ENCODE measurements at places on chromosomes 16 and 17. TPM values are rescaled to one million over a fixed set of nuclear protein-coding genes. Genes with fewer than 3 reads are reported as not detected.

GGA3 gene
- 14.9 TPM for total RNA-seq

FBXW10B gene
- total RNA-seq = 0.47 TPM

DHRS7B gene
- 11.2 TPM for total RNA-seq

UMOD gene
- total RNA-seq = not detected

VEZF1 gene
- total RNA-seq = 37.2 TPM

VTN gene
- not detected for total RNA-seq

ZPBP2 gene
- total RNA-seq = not detected

GAS2L2 gene
- total RNA-seq = 0.05 TPM

ENPP7 gene
- not detected for total RNA-seq

SLC13A2 gene
- not detected for total RNA-seq

CDYL2 gene
- 7.3 TPM for total RNA-seq

TMEM114 gene
- total RNA-seq = not detected

PPY gene
- not detected for total RNA-seq

ST6GALNAC1 gene
- not detected for total RNA-seq

ELP5 gene
- 68.1 TPM for total RNA-seq

NPLOC4 gene
- 65.3 TPM for total RNA-seq

WFDC1 gene
- 0.37 TPM for total RNA-seq

GDPD3 gene
- total RNA-seq = 2.1 TPM

MRPL12 gene
- 51.9 TPM for total RNA-seq

CLEC19A gene
- not detected for total RNA-seq

MRPS34 gene
- total RNA-seq = 248 TPM

HP gene
- total RNA-seq = not detected

ITPRIPL2 gene
- total RNA-seq = 29.0 TPM

KRT25 gene
- total RNA-seq = not detected

NPB gene
- total RNA-seq = 0.34 TPM

EXOC3L1 gene
- total RNA-seq = 1.1 TPM

DYNLRB2 gene
- not detected for total RNA-seq

KRT31 gene
- total RNA-seq = not detected

MMP25 gene
- 0.20 TPM for total RNA-seq

CLDN7 gene
- total RNA-seq = not detected

TEKT5 gene
- total RNA-seq = not detected

MYH1 gene
- total RNA-seq = not detected

CES3 gene
- total RNA-seq = 0.53 TPM

DPEP2 gene
- total RNA-seq = not detected

DNASE1L2 gene
- total RNA-seq = 3.7 TPM

MFAP4 gene
- not detected for total RNA-seq

SMG6 gene
- 42.8 TPM for total RNA-seq

GALK1 gene
- total RNA-seq = 37.1 TPM

CHTF8 gene
- total RNA-seq = 191 TPM

IL34 gene
- total RNA-seq = not detected

HS3ST6 gene
- not detected for total RNA-seq

SNAI3 gene
- 0.51 TPM for total RNA-seq

ERN1 gene
- 4.6 TPM for total RNA-seq

CLDN6 gene
- total RNA-seq = 0.07 TPM

CCL7 gene
- total RNA-seq = not detected

ZSCAN10 gene
- total RNA-seq = not detected

TBC1D3K gene
- 1.2 TPM for total RNA-seq

C17orf113 gene
- 0.23 TPM for total RNA-seq

All from HT1080 (cell line).